ENCODE measurements at places on chromosomes 3 and 15.

DNA sequence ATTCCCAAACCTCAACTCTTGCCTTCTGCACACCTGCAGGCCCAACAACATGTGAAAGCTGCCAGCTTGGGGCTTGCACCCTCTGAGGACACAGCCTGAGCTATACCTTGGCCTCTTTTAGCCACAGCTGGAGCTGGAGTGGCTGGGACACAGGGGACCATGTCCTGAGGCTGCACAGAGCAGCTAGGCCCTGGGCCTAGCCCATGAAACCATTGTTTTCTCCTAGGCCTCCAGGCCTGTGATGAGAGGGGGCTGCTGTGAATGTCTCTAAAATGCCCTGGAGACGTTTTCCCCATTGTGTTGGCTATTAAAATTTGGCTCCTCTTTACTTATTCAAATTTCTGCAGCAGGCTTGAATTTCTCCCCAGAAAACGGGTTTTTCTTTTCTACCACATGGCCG lies 7.2 kb downstream of the ZKSCAN7 start:
- DNase-seq, result no peak

GRCh38 chr3:57164217-57164656 lies 916 bp downstream of the IL17RD start:
- no peak for DNase-seq

DNA sequence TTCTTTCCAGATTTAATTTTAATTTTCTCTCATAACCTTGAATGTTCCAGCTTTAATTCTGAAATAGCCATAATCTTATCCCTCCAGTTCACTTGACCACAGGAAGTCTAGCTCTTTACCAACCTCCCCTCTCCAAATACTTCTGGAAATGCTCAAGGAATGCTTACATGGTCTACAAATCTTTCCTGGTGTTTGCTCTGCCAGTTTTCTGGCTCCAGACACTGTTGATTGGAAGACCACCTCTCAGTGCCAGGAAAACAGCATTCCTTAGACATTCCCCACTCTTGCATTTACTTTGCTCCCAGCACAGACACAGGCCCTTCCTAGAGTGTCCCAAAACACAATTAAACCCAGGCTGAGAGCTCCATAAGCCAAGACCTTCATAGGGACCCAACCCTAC lies 98.6 kb downstream of the MESD start:
- DNase-seq, result no peak

DNA sequence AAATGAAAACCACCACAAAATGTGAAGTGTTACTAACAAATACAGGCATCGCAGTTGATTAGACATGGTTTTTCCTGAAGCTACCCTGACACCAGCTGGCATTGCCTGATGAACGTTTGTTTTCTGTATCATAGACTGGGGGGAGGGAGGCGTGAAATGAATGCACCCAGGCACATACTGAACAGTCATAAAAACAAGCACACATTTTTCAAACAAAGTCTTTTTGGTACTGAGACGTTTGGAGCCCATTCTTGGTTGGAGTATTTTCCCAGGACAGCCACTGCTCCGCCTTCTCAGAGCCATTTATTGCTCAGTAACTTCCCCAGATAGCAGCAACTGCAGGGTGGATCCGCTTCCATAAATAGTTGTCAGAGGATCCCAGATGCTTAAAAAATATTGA lies 52.4 kb downstream of the KLF13 start:
- DNase-seq, result no peak

DNA sequence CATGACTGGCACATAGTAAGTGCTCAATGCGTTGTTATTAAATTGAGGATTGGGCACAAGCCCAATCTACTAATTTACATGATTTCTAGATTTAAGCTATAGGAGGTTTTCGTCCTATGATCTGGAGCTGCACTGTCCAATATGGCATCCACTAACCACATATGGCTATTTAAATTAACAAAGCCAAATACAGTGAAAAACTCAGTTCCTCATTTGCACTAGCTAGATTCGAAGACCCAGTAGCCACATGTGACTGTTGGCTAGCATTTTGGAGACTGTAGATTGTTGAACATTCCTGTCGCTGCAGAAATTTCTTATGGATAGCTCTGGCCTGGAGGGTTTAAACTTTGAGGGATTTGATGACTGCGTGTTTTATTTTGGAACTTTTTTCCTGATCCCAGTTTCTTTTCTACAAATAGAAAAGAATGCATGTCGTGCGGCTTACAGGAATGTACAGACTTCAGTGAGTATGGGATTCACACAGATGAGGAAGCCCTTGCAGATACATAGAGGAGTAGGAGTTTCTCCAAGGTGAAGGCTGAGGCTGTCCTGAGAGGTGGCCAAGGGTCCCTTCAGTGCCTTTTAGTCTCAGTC lies 82.8 kb downstream of the SLCO3A1 start:
- no peak for DNase-seq

- DNase-seq, result no peak
Measured at GRCh38 chr15:99343208-99343607, 91.9 kb downstream of the LRRC28 start.

GRCh38 chr15:31283043-31283442 lies 43.6 kb upstream of the KLF13 start:
- peak; percentile 70 for DNase-seq

GRCh38 chr3:277873-278272 lies 81.3 kb downstream of the CHL1 start:
- no peak for DNase-seq

- no peak for DNase-seq
Measured at GRCh38 chr15:59369597-59369996, 3.1 kb downstream of the MYO1E start.

- no peak for DNase-seq
Measured at GRCh38 chr15:67855842-67856241, 16.0 kb upstream of the RNU6-1 start.

GRCh38 chr15:31382713-31383045 lies 56.0 kb downstream of the KLF13 start:
- DNase-seq, result no peak

DNA sequence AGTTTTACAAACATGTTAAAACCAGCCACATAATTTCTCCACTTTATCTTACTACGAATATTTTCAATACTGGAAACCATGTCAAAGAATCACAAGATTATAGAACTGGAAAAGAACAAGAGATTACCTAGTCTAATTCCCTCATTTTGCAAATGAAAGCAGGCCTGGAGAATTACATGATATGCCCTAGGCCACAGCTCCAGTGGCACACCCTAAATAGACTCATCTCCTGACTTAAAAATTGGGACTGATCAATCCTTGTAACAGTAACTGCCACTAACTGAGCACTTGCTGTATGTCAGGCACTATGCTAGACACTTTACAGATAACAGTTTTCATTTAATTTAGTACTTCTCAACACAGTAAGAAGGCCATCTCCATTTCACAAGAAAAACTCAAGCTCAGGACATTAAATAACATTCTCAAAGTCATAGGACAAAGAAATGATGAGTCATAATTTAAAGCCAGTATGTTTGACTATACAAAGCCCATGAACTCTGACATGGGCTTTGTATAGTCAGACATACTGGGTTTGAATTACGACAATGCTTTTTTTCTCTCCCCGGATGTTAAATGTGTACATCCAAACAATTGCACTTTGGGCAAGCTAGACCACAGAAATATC lies 9.4 kb downstream of the IGSF11 start:
- DNase-seq, result no peak

DNA sequence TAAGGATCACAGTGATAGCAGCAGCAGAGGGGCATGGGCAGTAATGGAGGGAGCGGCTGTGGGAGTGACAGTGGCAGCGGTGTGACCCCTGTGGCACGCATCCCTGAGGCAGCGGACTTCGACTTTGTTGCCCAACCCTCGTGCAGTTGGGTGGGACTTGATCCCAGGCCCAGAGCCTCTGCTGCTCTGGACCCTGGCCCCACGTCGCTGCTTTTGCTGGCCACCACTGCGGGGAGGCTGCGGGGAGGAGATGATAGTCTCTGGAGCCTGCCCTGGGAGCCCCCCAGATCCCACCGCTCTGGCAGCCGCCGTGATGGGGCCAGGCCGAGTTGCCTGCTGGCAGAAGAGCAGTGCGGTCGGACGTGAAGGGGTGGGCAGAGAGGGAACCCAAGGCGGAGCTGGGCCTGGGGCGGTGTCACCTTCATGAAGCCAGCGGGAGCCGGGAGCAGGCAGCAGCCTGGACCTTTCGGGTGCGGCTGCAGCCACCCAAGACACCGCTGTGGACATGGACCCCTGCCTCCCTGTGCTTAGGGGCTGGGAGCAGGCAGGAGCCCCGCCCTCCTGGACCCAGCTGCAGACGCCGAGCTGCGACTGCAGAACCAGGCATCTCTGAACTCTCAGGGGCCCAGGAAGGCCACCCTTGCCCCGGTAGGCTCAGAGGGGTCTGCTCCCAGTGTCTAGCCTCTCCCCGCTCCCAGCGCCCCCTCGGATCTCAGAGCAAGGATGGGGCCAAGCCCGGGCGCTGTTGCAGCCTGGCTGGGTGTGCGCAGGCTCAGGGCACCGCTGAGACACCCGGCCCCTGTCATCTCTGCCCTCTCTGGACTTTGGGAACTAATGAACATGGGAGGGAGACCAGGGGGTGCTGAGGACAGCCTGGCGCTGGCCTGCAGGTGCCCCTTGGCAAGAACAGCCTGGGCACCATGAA lies 38.3 kb downstream of the COMMD2 start:
- no peak for DNase-seq

GRCh38 chr15:98330258-98330657 lies 318.1 kb upstream of the IGF1R start:
- DNase-seq, result no peak

DNA sequence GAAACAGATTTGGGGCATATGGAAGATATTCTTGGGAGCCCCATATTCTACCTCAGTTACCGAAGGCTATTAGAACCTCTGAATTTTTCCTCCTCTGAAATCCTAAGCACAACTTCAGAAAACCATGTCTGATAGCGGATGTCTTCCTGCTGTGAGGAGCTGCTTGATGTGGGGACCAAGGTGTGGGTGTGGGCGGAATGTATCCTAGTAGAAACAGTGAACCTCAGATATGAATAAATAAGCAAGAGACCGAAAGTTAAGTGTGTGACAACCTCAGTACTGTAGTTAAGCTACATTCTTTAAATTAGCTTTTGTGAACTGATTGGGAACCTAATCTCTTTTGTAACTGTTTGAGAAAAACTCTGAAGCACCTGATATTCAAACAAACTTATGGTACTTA lies 46.9 kb downstream of the SENP2 start:
- no peak for DNase-seq

DNA sequence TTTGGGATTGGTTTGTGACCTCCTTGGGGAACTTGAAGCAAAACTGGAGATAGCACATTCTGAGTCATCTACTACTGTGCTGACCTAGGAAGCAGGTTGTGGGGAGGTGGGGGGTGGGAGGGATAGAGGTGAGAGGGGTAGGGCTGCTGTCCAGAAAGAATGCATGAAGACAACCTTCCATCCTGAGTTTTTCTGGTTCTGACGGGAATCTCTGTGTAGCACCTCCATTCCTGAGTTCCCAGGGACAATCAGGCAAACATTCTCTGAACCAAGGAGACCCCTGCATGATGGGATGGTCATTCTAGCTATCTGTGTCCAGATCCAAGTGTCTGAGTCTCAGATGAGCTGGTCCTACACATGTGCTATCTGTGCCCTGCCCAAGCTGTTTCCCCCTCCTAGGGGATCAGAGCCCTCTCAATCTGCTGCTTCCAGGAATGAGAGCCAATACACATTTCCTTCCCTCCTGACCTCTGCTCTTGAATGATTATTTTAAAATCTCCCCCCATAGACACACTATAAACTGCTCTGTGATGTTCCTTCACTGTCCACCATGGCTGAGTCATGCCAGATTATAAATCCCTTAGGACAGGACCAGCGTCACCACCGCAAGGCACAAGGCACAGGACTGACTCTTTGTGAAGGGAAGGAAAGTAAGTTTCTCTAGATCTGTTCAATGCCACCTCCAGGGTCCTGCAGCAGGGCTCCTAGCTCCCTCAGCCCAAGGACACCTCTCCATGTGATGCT lies 2.2 kb upstream of the CD276 start:
- DNase-seq, result no peak

- no peak for DNase-seq
Measured at GRCh38 chr3:58422756-58423325, 10.8 kb downstream of the PDHB start.

DNA sequence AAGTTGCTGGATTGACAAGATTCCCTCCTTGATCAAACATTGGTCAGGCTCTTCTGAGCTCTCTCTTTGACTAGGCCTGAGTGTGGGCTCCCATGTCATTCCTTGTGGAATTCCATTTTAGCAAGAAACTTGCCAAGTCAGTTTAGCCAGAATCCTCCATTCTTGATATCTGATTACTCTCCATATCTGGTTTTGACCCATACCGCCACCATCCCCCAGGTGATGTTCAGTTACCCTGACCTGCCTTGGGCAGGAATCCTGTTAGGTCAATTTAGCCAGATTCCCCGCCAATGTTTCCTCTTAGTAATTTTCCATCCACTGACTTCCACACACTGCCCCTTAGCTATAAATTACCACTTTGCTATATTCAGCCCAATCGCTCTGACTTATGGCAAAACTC lies 1.0 kb upstream of the PCCB start:
- DNase-seq, result no peak

Measured in liver (tissue), 10 donors.